ENCODE measurements at places on chromosomes 6 and 20.

GRCh38 chr6:16985513-16986284, 116.2 kb upstream of the STMND1 start:
- no peak for DNase-seq

DNA sequence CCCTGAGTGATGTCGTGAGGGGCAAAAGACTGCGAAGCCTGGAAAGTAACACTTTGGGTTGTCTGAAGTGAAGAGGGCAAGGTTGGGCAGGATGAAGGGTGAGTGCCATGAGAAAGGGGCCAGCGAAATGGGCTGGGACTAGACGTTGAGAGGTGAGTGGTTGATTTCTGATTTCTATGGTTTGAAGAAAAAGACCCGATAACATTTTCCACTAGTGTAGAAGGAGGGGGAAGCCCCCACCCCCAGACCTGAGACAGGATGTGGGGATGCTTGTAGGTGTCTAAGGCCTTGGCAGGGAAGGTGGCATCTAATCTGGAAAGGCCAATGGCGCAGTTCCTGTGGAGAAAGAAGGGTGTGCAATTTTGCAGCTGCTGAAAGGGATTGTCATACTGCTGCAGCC, 25.3 kb upstream of the KIF3B start:
- DNase-seq = no peak

- no peak for DNase-seq
These were observed 170.6 kb downstream of the PHACTR1 start for GRCh38 chr6:12886961-12887775.

GRCh38 chr6:100185615-100186014, 191.6 kb upstream of the MCHR2 start:
- no peak for DNase-seq

DNA sequence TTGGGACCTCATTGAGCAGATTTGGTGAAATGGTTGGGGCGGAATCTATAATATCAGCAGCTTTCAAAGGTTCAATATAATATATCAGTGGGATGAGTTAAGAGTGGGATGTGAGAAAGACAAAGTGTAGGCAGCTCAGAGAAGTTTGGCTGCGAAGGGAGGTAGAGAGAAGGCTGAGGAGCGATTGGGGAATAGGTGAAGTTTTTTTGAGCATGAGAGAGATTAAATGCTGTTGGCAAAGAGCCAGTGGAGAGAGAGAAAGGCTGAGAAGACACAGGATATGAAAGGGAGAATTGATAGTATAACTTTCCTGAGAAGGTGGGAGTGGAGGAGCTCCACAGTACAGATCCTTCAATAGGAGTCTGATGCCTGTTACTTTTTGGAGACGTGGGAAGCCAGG, 12.1 kb upstream of the SERINC3 start:
- DNase-seq = no peak

- peak; percentile 56 for DNase-seq
These were observed 780 bp upstream of the TAF4 start for GRCh38 chr20:62066339-62066982.

GRCh38 chr6:124147621-124148020, 344.0 kb downstream of the NKAIN2 start:
- no peak for DNase-seq

- DNase-seq = no peak
These were observed 9.1 kb upstream of the ZBTB2 start for GRCh38 chr6:151400473-151400872.

DNA sequence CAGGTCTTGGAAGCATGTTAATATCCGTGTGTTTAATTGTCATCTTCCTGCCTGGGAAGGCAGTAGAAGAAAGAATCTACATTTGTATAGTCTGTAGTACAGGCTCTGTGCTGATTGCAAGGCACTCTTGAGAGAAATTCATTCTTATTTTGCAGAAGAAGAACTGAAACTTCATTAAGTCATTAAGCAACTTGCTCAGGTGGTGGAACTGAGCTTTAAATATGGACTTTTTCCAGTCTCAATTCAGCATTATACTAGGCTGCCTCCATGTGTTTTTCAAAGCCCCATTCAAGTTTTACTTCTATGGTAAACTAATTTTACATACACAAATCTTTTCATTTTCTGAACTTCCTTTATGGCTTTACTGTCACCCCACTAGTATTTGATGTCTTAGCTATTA, 18.7 kb downstream of the ZNF451 start:
- DNase-seq = no peak

DNA sequence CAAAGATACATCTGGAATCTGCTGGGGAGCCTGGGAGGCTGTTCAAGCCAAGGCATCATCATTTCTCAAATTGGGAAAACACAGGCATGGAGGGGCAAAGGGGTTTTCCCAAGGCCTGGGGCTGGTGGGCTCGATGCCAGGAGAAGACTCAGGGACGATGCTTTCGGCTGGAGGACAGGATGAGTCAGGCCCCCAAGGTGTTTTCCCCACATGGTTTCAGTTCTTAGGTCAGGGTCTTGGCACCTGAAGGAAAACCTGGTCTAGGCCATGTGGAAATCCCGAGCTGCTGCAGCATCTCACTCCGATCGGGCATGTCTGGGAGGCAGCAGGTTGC, 348.1 kb downstream of the CDC5L start:
- no peak for DNase-seq

GRCh38 chr6:26043384-26044139, 43.7 kb upstream of the HFE start:
- DNase-seq = peak; percentile 50

DNA sequence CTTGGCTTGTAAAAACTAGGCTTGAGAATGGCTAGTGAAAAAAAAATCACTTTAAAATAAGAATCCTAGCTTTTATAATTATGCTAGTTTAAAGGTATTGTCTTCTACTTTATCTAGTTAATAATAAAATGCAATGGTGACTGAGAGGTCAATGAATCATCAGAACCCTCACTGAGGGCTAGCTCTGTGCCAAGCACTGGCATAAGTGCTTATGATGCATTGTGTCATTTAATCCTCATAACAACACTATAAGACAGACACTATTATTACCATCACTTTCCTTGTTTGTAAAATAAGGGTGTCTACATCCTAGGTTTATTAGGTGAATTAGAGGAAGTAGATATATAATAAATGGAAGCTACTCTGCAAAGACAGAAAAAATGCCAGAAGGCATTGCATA, 144.3 kb downstream of the F13A1 start:
- no peak for DNase-seq

DNA sequence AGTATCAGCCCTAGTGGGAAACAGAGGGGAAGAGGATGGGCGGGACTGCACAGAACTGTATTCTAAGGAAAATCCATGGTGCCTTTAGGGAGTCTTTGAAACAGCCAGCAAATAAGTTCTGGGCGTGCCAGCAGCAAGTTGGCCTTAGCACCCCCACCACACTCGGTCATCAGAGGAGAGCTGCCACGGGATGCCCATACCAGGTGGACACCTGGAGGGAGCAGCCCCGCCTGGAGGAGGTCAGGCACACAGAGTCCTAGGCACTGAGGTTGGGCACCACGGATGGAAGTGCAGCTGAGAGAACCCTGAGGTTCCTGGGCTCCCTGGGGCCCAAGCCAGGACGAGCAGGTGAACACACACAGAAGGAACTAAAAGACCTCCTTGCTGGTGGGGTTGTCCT, 180.8 kb upstream of the PROKR2 start:
- no peak for DNase-seq

- DNase-seq = no peak
These were observed 87.0 kb upstream of the DST start for GRCh38 chr6:56729719-56730118.

All from hippocampal formation (tissue), 2 donors.